ENCODE measurements at places on chromosomes 2 and 18. TPM values are rescaled to one million over a fixed set of nuclear protein-coding genes. Genes with fewer than 3 reads are reported as not detected.

GKN2 gene
- not detected for total RNA-seq

DES gene
- total RNA-seq = 1.3 TPM

STARD6 gene
- total RNA-seq = not detected

PPP1R1C gene
- not detected for total RNA-seq

EGR4 gene
- total RNA-seq = 0.52 TPM
